Kidney epithelial cell (primary cell): ENCODE measurements at places on chromosomes 5 and 9.

DNA sequence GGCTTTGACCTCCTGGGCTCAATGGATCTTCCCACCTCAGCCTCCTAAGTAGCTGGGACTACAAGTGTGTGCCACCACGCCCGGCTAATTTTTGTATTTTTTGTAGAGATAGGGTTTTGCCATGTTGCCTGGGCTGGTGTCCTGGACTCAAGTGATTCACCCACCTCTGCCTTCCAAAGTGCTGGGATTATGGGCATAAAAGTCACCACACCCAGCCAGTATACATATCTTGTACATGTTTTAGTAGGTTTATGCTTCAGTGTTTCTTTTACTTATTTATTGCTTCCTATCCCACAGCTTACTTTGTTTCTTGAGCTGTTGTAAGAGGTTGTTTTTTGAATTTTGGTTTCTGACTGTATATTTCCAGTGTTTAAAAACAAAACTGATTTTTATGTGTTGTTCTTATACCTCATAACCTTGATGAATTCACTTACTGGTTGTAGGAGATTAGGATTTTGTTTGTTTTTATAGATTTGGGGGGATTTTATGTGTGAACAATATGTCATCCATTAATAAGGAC is 12.9 kb downstream of the FBXW5 start:
- no peak for DNase-seq

- DNase-seq = peak; percentile 2
Measured at GRCh38 chr5:130109152-130109551, 204.9 kb downstream of the CHSY3 start.

GRCh38 chr5:98905857-98906688 is 22.7 kb downstream of the CHD1 start:
- no peak for DNase-seq

- no peak for DNase-seq
Measured at GRCh38 chr5:137234973-137235943, 263.9 kb downstream of the SPOCK1 start.

DNA sequence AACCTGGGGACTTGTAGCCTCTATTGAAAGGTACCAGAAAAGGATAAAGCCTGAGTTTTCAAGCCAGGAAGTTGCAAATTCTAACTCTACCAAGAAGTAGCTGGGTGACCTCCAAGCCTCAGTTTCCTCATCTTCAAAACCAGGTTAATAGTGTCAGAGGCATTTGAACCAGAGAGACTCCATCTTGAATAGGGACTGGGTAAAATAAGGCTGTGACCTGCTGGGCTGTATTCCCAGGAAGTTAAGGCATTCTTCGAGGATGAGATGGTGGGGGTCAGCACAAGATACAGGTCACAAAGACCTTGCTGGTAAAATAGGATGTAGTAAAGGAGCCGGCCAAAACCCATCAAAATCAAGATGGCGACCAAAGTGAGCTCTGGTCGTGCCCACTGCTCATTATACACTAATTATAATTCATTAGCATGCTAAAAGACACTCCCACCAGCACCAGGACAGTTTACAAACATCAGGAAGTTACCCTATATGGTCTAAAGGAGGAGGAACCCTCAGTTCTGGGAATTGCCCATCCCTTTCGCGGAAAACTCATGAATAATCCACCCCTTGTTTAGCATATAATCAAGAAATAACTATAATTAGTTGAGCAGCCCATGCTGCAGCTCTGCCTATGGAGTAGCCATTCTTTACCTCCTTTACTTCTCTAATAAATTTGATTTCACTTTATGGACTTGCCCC is 3.8 kb upstream of the SERINC5 start:
- no peak for DNase-seq

DNA sequence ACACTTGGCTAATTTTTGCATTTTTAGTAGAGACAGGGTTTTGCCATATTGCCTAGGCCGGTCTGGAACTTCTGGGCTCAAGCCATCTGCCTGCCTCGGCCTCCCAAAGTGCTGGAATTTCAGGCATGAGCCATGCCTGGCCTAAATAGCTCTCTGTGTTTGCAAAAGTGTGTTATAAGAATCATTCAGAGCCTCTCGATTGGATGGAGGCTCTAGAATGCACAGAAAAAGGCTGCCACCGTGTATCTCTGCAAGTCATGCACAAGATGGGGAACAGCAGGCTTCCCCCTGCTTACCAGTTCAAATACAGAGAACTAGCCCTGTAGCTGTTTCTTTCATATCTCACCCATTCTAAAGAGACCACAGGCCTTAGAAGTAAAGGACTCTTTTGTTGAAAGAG is 28.3 kb downstream of the FXN start:
- no peak for DNase-seq
